ENCODE measurements at places on chromosomes 7 and 10.
A peak's percentile ranks its signal among the peaks of the same experiment; 100 is the strongest.

- no peak for DNase-seq
Observed at GRCh38 chr7:122535086-122535485, 163.8 kb downstream of the RNF133 start.

DNA sequence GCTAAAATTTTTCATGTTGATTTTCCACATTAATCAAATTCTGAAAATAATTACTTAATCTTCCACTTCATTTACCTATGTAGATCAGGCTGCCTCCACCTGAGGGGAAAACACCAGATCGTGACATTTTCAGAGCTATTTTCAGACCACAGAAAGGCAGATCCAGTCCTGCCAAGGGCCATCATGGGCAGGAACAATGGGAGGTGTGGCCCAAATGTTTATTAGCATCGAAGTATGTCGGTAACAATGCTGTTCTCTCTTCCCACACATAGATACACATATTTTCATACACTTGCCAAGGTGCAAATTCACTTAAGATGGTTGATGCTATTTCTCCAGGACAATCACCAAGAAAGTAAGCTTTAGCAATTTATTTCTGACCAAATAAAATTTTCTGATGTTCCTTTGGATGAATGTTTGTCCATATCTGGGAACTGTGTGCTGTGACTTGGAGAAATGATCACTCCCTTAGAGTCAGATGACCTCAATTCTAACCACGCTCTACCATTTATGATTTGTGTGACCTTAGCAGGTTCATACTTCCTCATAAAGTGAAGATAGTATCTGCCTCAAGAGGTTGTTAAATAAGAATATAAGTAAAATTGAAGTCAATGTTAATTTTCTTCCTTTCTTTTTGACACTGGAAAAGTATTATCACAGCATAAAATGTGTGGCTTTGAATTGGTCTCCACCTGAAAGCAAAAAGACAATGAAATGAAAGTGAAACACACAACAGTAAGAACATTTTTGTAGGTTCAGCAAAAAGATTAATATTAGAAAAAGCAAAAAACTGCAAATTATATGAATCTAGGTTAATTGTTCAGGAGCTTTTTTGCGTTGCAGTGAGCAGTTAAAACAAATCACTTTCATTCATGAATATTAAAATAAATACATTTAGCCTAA is 310.4 kb upstream of the PHF14 start:
- peak; percentile 68 for DNase-seq

- no peak for DNase-seq
Observed at GRCh38 chr7:41114131-41114530, 588.8 kb downstream of the INHBA start.

GRCh38 chr10:88960802-88961201 is 8.2 kb upstream of the ACTA2 start:
- no peak for DNase-seq

DNA sequence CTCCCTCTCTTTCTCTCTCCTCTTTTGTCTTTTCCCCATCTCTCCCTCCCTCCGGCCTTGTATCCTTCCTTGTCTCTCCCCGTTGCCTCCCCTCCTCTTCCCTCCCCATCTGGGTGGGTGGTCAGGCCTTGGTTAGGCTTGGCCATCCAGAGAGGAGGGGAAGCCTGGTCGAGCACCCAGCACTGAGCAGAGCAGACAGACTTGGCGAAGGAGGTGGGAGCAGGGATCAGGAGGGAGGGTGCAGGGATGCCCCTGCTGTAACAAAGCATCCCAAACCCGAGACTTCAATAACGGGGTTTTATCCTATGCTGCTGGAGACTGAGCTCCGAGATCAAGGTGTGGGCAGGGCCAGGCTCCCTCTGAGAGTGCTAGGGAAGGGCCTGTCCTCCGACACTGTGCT is 97.3 kb downstream of the PAXIP1 start:
- DNase-seq = no peak

GRCh38 chr10:11403116-11403515 is 208.3 kb downstream of the USP6NL start:
- DNase-seq = no peak

DNA sequence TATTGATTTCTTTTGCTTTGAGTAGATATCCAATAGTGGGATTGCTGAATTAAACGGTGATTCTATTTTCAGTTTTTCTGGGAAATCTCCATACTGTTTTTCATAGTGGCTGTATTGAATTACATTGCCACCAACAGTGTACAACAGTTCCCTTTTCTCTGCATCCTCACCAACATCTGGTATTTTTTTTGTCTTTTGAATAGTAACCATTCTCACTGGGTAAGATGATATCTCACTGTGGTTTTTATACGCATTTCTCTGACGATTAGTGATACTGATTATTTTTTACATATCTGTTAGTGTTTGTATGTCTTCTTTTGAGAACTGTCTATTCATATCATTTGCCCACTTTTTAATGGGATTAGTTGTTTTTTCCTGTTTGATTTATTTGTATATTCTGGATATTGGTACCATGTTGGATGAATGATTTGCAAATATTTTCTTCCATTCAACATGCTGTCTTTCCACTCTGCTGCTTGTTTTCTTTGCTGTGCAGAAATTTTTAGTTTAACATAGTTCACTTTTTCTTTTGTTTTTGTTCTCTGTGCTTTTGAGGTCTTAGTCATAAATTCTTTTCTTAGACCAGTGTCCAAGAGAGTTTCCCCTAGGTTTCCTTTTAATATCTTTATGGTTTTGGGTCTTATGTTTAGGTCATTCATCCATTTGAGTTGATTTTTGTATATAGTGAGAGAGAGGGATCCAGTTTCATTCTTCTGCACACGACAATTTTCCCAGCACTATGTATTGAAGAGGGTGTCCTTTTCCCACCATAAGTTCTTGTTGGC is 584.7 kb downstream of the PHTF2 start:
- no peak for DNase-seq

DNA sequence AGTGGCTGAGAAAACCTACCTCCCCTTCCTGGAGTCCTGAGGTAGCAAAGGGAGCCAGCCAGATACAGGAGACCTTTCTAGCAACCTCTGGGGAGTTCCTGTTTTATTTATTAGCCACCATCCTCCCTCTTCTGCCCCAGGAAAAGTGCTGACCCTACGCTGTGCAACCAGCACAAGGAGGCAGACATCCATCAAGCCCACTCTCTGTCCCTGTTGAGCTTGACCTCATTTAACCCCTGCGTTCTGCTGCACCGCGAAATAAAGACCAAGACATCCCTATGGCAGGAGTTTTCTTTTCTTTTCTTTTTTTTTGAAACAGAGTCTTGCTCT is 25.3 kb upstream of the ANKRD2 start:
- no peak for DNase-seq

DNA sequence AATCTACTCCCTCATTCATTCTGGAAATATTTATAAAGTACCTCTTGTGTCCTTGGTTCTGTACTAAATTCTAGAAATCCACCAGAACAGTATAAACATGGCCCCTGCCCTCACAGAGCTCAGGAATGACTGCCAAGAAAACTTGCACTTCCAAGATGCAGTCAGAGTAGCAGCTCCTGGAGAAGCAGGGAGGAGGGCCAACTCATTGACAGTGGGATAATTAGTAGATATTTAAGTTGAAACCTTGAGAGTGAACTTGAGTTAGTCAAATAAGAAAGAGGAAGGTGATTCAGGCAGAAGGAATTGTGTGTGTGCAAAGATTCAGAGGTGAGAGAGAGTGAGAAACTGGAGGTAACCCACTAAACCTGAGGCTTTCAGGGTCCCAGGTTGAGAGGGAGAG is 182.2 kb upstream of the INHBA start:
- no peak for DNase-seq

DNA sequence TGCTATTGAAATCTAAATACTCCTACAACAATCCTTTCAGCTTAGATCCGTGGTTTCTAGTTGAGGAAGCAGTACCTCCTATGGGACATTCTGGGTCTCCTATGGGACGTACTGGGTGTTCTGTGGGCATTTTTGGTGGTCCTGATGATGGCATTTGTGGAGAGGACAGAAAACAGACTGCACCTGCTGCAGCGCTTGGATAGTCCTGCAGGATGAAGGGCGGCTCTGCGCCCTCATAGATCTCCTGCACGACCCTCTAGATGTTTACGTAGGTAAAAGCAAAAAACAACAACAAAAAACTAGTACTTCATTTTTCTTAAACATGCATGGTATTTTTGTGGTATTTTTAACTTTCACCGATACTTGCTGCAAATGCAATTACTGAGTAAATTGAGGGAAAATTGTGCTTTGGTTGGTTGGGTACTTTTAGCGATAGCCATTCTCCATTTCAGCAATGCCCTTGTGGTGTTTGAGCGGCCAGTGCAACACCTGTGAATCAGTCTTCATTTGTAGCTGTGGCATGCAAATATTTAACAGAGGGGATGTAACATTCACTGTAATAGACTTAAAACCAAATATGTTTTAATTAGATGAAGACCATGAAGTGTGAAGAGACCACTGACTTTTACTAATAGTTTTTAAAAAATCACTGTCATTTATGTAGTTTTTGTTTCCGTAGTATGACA is 461.2 kb downstream of the SDK1 start:
- no peak for DNase-seq

- no peak for DNase-seq
Observed at GRCh38 chr7:17289074-17289645, 9.3 kb upstream of the AHR start.

GRCh38 chr10:95229724-95230627 is 35.9 kb downstream of the ACSM6 start:
- DNase-seq = no peak

DNA sequence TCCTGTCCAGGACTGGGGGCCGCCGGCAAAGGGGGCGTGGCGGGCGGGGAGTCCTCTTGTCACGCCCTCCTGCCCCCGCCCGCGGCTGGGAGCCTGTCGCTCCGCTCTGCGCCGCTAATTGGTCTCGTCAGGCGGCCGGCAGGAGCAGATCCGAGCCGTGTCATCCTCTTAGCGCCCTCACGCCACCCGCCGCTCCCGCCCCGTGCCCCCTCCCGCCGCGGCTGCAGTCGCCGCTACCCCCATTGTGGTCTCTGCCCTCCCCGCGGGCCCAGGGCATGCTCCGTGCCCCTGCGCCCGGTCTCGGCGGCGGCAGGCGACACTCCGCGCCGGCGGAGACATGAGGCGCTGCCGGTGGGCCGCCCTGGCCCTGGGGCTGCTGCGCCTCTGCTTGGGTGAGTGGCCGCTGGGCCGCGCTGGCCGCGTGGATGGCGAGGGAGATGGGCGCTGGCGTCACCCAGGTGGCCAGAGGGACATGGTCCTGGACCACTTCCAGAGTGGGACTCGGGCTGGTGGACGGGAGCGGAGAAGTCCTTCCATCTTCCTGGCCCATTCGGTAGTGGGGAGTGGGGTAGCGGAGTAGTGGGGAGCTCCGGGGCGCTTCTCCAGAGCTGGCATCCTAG is at the start of gene CDHR1:
TSS of gene CDHR1 (plus strand) at position 114 of the 620 bp plus-strand sequence. CDS start at position 338, 224 bp downstream.
- DNase-seq = peak; percentile 41

- no peak for DNase-seq
Observed at GRCh38 chr10:112907893-112908292, 42.2 kb upstream of the TCF7L2 start.

DNA sequence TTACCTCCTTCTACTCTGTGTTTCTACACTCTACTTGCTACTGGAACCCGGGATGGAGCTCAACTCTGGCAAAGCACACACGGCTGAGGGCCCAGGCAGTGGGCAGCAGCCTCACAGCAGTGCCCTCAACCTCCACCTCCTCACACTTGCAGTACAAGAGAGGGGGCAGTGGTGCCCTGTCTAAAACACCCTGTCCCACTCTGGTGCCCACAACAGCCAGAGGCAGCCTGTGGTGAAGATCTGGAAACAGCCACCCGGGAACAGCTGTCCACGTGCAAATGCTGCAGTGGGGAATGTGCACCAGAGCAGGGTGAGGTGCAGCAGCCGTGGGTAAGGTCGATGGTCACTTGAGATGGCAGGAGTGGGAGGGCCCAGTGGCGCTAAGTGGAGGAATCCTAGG is 13.7 kb downstream of the MAT1A start:
- no peak for DNase-seq

DNA sequence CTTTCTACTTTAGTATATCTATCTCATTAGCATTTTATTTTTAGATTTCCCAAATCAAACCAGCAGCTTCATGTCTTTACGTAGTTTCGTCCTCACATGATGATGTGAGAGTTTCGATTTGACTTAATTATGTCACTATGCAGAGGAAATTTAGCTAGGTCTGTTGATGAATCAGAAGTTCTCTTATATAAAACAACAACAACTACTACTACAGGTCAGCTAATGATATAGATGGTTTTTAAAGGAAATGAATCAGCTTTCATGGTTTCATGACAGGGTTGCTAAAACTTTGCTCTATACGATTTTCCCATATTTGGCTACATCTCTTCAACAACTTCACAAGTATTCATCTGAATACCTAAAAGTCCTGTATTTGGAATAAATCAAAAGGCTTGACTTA is 28.6 kb downstream of the JAZF1 start:
- DNase-seq = peak; percentile 81

DNA sequence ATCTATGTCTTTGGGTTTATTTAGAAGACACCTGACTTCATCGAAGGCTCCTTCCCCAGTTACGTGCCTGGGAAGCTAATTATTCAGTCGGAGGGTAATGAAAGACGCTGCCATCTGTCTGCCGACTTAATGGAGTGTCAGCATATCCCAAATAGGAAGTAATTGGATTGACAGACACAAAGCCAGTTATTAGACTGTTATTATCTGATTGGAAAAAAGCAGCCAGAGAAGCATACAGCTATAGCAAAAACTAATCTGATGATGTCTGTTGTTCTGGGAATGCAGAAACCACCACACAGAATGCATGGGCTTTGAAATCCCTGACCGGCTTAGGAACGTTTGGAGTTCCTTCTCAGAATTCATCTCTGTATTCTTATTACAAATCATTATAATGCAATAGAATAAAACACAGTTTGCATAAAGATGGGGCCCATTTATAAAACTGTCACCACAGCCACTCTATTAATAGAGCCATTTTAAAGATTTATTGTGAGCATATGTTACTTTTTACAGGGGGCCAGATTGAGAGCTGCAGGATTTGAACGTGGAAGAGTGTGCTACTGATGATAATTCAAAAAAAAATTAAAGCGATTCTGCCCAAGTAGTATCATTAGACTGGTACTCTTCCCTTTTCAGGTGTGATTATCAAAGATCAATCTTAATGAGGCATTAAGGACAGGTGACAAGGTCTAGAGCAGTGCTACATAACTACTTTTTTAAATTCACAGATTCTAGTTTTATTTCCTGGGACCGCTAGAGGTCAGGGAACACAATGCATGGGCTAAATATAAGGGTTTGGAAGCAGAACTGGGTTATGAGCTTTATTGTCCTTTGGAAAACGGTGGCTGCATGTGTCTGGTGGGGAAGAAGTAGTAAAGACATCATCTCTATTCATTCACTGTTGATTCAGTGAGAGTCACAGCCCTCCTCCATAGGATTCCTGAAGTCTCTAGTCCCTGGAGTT is 330.1 kb upstream of the LRGUK start:
- no peak for DNase-seq

- DNase-seq = no peak
Observed at GRCh38 chr7:138710536-138711385, 9.6 kb upstream of the SVOPL start.

- no peak for DNase-seq
Observed at GRCh38 chr7:19249281-19249680, 104.1 kb upstream of the FERD3L start.

GRCh38 chr7:101164071-101164840 is 1.1 kb downstream of the VGF start:
- no peak for DNase-seq

DNA sequence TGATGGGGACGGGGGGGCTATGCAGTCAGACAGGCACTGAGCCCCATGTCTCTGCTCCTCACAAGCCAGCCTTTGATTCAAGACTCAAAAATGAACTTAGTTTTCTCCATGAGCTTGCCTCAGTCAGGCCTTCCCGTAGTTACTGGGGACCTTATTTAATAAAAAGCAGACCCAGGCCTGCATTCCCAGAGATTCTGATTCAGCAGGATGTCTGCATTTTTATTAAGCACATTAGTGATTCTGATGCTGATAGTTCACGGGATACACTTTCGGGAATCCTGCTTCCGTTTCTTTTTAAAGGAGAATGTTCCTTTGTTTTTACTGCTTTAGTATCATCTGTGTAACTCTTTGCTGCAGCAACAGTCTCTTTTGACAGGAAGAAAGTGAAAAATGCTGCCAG is 28.3 kb upstream of the PLPP4 start:
- no peak for DNase-seq
